ENCODE measurements at places on chromosomes 3 and 15.
A peak's percentile ranks its signal among the peaks of the same experiment; 100 is the strongest.

DNA sequence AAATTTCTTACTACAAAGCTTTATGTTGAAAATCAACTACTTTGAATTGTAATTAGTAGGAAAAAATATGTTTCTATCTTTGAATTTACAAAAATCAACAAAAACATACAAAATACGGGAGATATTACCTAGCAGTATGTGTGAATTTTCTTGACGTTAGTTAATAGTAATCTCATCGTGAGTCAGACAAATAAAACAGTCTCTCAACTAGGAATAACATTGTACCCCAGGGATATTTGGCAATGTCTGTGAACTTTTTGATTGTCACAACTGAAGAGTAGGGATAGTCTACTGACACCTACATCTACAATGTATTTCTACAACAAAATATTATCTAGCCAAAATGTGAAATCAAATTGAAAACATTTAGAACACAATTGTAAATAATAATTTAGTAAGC is 250.3 kb downstream of the POLQ start:
- no peak for ATAC-seq

DNA sequence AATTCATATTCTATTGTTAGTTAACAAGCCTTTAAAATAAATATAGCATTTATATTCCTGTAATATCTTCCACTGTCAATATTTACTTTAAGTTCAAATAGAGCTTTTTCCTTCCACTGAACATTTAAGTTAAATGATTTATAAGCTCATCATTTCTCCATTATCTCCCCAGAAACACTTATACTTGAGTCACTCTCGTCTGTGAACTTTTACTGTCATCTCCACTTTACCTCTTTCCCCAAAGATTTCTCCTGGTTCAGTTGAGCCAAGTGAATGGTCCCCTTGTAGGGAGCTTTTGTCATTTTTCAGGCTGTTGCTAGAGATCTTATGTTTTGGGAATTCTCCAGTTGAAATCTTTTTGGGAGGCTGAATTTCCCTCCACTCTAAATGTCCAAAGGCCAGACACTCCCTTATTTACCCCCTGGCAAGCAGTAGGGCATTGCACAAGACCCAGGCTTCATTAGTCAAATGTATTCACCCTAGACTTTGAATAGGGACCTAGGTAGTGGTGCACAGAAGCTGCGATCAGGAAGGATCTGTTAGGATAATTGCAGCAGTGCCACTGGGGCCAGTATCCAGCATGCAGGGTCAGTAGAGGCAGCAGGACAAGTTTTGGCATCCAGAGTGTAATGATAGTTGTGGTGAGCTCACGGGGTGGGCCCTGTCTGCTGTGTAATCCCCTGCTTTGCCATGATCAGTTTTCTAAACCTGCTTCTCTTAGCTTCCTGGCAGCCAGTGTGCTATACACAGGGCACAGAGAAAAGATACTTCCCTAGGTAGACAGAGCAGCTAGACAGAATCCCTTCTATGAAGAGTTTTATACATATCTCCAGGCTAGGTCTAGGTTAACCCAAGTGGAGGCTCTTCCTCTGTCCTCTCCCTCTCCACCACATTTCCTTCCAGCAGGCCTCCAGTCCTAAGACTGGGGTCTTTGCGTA is 356.5 kb upstream of the SLCO3A1 start:
- ATAC-seq = no peak

DNA sequence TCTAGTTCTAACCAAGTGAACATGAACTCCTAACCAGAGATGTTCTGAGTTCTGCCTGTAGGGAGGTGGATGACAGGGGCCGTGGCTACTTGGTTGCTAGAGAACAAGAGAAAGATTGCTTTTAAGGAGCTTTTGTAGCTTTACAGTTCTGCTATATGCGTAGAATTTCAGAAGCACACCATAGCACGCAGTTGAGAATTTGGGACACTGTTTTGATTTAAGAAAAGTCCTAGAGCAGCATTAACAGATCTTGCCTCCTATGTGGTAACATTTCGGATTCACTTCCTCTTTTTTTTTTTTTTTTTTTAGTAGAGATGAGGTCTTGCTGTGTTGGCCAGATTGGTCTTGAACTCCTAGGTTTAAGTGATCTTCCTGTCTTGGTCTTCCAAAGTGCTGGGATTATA is 181.7 kb downstream of the TCF12 start:
- ATAC-seq = no peak

GRCh38 chr3:24088782-24089181 is 143.7 kb downstream of the NR1D2 start:
- ATAC-seq = peak; percentile 71

DNA sequence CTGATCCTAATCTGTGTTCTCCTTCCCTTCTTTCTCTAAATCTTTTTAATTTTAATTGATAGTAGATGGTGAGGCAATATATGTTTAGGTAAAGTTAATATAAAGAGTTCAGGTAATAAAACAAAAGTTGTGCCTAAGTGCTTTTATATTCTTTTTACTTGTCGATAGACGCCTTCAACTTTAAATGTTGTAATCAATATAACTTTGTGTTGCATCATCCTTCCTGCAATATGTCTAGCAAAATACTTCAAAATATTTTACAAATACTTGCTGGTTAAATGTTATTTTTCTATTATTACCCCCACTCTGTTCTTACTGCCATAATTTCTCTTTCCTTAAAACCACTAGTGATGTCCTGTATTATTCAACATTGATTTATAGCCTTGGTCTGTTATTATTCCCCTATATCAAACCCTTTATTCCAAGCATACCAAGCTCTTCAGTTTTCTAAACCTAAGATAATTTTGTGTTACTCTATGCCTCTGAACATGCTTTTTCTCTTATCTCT is 92.4 kb downstream of the NAALADL2 start:
- ATAC-seq = no peak

DNA sequence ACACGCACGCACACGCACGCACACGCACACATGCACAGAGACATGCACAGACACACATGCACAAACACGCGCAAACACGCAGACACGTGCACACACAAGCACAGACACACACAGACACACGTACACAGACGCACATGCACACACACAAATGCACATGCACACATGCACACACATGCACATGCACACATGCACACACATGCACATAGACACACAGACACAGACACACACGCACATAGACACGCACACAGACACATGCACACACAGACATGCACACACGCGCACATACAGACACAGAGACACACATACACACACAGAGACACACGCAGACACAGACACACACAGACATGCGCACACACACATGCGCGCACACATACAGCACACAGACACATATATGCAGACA is 26.4 kb upstream of the PIGZ start:
- no peak for ATAC-seq

- ATAC-seq = no peak
Measured at GRCh38 chr3:163056874-163057497, 1560.4 kb downstream of the OTOL1 start.

DNA sequence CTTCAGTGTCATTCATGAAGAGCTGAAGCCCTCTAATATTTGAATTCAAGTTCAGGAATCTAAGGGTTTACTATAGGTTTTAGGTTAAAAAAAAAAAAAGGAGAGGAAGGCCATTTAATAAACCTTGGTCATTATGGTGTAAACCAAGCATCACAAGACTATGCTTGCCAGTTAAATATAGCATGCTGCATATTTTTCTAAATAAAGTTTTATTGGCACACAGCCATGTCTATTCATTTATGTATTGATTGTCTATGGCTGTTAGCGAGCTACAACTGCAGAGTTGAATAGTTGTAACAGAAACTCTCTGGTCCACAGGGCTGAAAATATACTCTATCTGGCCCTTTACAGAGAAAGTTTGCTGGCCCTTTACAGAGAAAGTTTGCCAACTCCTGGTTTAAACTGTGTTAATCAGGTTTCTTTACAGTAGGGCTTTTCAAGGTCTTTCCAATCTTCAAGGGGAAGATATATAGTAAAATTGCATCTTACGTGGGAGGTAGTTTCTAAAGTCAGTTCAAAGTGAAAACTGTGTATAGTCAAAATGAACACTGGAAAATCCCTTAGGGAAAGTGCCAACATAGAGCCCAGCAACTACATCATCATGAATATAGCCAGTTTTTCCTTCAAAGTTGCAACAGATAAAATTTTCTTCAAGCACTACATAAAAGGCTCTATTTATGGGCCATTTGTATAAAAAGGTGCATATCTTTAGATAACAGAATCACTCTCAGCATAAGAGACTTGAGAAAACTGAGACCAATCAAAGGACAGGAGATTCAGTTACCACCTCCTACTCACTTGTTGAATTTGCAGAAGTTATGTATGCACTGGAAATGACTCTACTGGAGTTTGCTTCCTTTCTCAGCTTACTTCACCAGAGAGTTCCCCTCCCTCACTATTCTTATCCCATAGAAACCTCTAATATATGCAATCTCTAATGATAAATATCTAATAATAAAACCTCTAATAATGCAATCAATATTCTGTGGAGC is 49.7 kb upstream of the FRMD4B start:
- ATAC-seq = no peak

- no peak for ATAC-seq
Measured at GRCh38 chr3:99532246-99532645, 106.1 kb upstream of the COL8A1 start.

DNA sequence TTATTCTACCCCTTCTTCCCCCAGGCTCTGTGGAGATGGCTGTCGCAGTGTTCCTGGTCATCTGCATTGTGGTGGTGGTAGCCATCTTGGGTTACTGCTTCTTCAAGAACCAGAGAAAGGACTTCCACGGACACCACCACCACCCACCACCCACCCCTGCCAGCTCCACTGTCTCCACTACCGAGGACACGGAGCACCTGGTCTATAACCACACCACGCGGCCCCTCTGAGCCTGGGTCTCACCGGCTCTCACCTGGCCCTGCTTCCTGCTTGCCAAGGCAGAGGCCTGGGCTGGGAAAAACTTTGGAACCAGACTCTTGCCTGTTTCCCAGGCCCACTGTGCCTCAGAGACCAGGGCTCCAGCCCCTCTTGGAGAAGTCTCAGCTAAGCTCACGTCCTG is 12.9 kb downstream of the SPINT1 start:
- ATAC-seq = no peak

GRCh38 chr3:11643605-11644087 is at the start of gene VGLL4:
TSS of gene VGLL4 (minus strand) at chr3:11643915. CDS start at chr3:11643518, 397 bp downstream.
- ATAC-seq = peak; percentile 80

GRCh38 chr3:32959371-32959770 is 7.9 kb downstream of the CCR4 start:
- ATAC-seq = no peak

- no peak for ATAC-seq
Measured at GRCh38 chr15:42108189-42108588, 13.8 kb upstream of the PLA2G4D start.

- no peak for ATAC-seq
Measured at GRCh38 chr3:146498002-146498736, 28.8 kb upstream of the PLSCR2 start.

GRCh38 chr3:364287-364686 is 167.7 kb downstream of the CHL1 start:
- ATAC-seq = no peak

DNA sequence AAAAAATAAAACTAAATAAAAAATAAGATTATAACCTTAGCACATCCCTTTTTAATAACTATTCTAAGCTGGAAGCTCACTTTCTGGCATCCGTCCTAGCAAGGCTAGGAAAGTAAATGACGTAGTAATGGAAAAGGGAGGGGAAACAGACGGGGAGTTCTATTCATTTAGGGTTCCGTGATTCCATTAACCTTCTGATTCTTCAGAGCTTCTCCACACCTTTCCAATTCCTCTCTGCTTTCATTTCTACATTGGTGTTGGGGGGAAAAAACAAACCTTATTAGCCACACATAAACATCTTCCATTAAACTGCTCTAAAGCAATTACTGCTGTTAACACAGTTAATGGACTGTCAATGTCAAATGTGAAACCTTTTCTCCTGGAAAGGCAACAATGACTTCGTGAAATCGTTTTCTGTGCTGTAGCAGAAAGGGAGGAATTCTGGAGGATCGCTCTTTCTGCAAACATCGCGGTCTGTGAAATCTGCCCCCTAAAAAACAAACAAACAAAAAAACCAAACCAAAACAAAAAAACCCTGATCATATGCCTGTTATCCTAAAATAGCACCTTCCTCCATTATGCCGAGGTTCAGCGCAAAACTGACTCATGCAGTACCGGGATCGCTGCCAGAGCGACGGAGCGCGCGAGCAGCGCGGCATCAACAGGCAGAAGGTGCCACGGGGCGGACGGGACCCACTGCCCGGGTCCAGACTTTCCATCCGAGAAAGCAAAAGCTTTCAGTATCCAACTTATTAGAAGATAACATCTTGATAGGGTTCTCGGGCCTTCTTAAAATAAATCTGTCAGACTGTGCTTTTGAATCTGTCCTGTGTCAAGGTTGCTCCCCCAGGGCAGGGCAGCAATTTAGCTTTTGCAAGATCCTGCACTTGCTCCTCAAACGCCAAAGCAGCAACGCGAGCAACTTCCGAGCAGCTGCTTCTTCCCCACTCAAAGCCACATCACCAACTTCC is 156.2 kb downstream of the FGF12 start:
- peak; percentile 42 for ATAC-seq

- ATAC-seq = no peak
Measured at GRCh38 chr3:42661593-42662022, 8.1 kb downstream of the ZBTB47 start.

GRCh38 chr3:72615182-72615581 is 233.1 kb downstream of the SHQ1 start:
- ATAC-seq = no peak

- no peak for ATAC-seq
Measured at GRCh38 chr3:169694117-169694516, 30.6 kb upstream of the MECOM start.

GRCh38 chr3:150035301-150035779 is 64.6 kb upstream of the PFN2 start:
- no peak for ATAC-seq

DNA sequence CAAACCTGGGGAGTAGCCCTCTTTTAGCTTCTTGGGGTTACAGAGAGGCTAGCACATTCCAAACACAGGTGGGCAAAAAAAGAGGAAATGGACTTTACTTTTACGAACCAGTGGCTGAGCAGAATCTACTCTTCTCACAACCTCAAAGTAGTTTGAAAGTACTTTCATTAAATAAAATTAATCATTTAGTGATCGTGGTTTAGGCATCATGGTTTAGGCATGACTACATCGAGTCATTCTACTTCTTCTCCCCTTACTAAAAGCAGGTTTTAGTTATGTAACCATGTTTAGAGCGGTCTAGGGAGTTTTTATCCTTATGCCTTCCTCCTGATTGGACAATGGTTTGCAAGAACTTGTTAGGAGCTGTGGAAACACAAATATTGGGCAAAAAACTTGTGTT is 2.5 kb upstream of the GREM1 start:
- ATAC-seq = no peak

DNA sequence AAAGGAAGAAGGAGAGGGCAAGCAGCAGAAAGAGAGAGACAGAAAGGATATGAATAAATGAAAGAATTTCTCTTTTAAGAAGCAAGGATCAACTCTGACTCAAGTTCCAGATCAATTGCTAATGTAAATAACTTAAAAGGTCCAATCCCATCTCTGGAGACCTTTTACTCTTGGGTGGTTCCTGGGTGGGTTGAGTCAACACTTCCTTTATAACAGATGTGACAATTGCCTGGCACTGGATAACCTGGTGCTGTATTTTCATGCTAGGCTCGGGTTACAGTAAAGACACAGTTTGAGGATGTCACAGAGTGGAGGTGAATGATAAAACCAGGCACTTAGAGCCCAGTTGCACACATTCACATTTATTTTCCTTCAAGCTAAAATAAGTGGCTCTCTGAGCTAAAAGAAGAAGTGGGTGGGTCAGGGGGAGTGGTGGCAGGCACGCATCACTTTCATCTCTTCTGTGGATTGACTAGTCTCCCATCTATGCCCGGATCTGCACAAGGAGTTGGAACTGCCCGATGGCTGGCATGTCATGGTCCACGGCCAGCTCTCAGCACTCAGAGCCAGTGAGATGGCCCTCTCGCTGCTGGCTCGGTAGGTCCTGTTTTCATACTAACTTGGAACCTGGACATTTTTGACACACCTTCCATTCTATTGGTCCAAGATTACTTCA is 465.8 kb downstream of the FOXP1 start:
- ATAC-seq = no peak

- ATAC-seq = no peak
Measured at GRCh38 chr3:113084777-113085176, 94.0 kb downstream of the GTPBP8 start.

Data from motor neuron (in vitro differentiated cells).